ENCODE measurements at places on chromosomes 13 and 19.

DNA sequence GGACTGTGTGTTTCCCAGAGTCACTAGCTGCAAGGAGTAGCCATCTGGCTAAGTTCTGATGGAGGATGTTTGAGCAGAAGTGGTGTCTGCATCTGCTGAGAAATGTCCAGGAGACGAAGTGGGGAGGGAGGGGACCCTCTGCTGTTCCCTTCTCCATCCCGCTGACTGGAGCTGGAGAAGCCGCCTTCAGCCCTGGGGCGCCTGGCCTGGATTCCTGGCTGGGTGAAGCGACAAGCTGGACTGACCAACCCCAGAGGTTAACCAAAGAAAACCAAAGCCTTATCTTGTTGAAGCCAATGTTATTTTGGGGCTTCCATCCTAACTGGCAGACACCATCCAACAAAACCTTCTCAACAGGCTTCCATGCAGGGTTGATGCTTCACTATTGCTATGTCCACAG lies 67.6 kb downstream of the SLC7A1 start:
- DNase-seq = no peak

DNA sequence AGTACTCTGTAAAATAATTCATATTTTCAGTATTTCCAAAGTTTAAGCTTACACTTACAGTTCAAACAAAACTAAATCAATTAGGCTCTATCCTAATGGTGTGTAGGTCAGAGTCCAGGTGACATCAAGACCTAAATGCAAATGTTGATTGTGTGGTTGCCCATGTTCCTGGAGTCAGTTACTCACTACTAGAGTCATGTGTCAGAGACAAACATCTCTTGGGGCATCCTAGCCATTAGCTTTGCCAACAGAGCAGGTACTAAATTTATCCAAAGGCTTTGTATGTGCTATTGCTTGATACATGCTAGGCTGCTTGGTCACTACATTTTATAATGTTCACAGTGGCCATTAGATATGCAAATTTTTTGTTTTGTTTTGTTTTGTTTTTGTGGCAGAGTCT lies 11.7 kb downstream of the SPRY2 start:
- DNase-seq = no peak

DNA sequence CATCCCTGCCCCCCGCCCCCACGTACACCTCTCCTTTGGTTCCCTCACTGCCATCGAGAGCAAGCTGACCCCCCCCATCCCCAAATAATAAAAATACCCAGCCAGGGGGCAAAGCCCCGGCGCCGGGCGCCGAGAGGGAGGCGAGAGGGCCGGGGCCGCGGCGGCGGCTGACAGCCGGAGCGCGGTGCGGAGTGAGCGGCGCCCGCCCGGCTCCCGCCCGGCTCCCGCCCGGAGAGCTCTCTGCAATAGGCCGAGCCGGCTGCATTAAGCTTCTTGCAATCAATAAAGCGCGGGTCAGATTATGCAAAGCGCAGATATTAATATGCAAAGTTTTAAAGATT lies 40.9 kb downstream of the DEDD2 start:
- no peak for DNase-seq

DNA sequence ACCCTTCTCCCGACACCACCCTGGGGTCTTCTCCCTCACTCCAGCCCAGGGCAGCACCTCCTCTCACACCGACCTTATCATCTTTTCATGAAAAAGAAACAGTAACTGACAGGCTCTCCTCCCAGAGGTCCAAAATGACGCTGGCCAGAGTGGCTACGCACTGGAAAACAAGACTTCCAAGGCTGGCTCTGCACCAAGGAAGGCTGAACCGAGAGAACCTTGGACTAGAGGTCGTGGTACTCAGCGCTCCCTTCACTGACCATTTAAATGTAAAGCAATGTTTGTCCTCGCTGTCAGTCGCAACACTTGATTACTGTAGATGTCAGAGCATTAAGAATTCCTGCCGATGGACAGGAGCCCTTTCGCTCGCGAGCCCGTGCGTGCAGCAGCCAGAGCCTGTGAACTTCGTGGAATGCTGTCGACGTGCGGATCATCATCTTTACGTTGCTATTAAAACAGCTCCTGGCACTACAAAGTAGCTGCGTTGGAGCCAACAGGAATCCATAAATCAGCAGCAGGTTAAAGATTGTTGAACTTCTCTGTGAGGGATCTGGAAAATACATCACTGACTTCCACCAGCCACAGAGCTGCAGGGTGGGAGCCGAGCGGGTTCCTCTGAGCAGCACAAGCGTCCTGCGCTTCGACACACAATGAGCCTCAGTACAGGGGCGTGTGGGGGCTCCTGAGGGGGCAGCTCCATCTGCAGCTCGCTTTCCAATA lies 125.5 kb upstream of the MCF2L start:
- no peak for DNase-seq

- DNase-seq = no peak
Measured at GRCh38 chr13:30415430-30416030, 6.8 kb upstream of the UBE2L5 start.

- no peak for DNase-seq
Measured at GRCh38 chr19:39372047-39372802, 18.7 kb downstream of the PAF1 start.

DNA sequence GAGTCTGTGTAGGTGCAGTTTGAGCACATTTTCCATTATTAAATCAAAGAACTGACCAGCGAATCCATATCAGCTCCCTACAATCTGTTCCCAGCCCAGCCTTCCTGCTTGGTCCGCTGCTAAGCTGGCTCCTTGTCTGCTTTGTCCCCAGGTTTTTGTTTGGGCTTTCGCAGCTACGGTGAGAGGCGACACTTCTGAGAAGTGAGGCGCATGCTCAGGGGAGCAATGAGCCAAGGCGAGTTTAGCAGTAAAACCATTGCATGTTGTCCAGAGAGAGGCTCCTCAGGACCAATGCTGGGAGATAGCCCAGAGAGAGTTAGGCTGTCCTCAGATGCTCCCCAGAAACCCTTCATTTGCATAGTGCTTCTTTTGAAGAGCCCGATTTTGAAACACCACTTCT lies 162.0 kb downstream of the ITGBL1 start:
- no peak for DNase-seq

DNA sequence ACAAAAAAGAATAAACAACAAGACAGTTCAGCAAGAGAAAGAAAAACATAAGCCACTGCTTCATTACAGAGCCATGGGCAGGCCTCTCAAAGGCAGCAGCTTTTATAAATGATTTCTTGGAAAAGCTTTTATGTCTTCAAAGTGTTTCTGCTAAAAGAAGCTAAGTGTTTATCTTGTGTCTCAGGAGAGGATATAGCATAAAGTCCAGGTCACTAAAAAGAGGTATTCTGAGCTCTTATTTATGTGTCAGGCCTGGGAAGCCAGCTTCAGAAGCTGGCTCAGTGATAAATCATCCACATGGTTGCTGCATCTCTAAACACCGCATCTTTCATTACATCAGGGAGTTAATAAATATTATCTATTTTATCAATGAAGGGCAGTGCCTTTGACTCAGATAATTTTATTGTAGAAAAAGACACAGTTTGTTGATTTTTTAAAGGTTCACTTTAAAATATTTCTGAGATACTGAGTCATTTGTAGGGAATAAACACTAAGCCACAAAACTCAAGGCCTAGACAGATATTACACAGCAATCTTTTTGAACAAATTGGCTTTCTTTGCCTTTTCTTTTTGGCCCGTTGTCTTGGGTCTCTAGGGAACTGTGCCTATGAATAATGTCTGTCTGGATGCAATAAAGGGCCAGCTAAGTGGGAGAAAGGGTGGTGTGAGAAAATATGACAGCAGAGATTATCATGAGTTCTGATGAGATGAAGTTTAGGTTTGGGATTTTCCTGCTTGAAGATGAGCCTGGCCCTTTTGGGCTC lies 1086.6 kb downstream of the UQCRFS1 start:
- no peak for DNase-seq

- peak; percentile 52 for DNase-seq
Measured at GRCh38 chr13:112943309-112944125, 25.5 kb upstream of the MCF2L start.

GRCh38 chr19:23403581-23404324 lies 8.5 kb upstream of the ZNF91 start:
- DNase-seq = no peak

DNA sequence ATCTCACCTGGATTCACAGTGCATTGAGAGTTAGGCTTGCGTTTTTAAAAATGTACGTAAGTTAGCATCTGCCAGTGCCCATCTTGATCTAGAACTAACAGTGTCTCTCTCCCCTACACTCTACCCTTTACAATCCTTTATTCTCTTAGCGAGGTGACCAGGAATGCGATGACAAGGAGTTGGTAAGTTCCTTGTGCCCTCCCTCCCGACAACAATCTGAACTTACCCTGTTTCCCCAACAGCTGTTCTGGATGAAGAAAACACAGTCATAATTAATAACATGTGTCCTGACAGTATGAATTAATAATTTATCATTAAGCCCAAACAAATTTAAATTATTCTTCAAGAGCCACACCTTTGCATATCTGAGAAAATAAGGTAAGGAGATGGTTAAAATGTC lies 6.3 kb downstream of the TSHZ3 start:
- no peak for DNase-seq

GRCh38 chr19:28574212-28574611 lies 638.7 kb downstream of the UQCRFS1 start:
- no peak for DNase-seq

DNA sequence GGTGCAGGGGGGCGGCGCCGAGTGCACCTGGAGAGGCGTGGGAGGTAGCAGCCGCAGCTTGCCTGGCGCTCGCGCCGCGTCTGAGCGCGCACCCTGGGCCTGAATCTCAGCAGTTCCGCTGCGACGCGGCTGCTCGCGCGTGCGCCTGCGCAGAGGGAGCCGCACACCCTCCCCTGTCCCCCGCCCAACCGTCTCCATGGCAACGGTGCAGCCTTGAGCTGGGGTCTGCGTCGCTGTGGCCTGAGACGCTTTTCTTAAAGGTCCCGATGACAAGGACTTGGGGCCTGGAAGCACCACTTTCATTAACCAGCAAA lies at the start of gene PNMA8B:
Gene PNMA8B (minus strand): TSS at position 82 of the 314 bp plus-strand sequence. CDS start 402 bp downstream, outside the sequence.
- peak; percentile 70 for DNase-seq

DNA sequence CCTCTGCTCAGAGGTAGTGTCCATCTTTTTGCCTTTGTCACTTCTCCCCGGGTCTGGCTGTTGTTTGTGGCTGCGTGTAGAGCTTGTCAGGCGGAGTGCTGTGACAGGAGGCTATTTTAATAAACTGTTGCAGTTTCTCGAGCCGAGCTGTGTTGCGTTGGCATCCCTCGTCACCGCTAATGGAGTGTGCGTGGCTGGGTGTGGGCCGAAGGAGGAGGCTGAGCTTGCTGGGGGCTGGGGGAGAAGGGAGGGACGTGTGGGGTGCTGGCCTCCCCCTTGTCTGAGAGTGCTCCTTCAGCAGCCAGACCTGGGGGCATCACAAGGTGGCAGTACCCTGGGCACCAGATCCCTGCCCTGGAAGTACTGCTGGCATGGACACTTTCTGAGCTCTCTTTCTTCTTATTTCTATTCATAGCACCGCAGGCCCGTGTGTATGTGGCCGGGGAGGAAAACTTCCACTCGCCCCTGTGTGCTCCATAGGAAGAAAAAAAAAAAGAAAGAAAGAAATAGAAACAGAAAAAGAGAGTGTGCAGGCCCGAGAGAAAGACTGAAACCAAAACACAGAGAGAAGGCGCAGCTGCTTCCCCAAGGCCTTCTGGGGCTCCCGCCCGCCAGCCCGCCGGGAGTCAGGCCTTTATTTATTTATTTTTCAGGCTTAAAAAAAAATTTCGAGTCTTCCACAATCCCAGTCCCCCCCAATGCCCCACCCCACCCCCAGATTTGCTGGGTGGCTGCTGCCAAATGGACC lies 27.0 kb downstream of the NFIX start:
- no peak for DNase-seq

DNA sequence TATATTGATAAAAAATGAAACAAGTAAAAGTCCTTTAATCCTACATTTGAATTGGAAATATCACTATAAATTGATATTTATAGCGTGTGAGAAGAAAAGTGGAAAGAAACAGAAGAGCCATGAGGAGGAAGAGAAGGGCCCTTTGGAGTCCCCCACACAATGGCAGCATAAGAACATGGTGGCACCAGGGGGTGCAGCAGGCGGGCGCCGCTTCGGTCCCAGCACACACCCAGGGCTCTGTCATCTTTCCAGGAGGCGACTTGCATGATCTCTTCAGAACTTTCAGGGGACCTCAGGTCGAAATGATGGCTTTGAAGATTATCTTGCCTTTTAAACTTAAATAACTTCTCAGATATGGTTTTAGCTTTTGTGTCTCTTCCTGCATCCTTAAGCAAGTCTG lies 91.8 kb downstream of the TUBGCP3 start:
- DNase-seq = no peak

- DNase-seq = no peak
Measured at GRCh38 chr19:10838377-10838776, 2.4 kb upstream of the TMED1 start.

GRCh38 chr19:49682274-49682673 lies 5.2 kb downstream of the PRMT1 start:
- no peak for DNase-seq

DNA sequence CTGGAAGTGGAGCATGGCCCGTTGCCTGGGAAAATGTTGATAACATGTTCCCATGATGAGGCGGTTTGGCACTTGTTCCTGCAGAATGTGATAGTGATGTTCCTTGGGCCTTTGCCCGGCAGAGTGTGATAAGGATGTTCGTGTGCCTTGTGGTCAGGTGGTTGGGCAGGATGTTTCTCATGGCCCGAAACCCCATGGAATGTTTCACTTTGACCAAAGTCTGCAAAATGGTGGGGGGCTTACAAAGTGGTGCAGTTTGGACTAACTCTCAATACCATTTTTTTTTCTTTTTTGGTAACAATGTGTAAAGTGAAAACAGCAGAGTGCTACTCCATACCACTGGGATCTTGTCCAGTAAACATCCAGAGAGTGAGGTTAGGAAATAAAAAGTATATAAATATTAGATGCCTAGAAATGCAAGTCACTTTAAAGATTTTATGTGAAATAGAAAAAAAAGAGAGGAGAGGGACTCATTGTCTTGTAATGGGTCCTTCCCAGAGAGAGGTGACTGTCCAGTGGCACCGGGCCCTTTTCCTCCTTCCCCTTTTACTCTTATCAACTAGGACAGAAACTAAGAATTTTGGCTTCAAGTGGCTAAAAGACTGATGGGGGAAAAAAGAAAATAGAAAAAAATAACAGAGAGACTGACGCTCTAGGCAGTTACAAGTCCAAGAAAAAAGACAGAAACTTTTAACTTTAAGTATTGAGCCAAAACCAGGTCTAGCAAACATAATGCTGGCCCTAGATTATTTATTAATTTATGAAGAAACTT lies 5.7 kb downstream of the FPR3 start:
- no peak for DNase-seq

- no peak for DNase-seq
Measured at GRCh38 chr19:15320116-15320515, 12.2 kb downstream of the BRD4 start.

DNA sequence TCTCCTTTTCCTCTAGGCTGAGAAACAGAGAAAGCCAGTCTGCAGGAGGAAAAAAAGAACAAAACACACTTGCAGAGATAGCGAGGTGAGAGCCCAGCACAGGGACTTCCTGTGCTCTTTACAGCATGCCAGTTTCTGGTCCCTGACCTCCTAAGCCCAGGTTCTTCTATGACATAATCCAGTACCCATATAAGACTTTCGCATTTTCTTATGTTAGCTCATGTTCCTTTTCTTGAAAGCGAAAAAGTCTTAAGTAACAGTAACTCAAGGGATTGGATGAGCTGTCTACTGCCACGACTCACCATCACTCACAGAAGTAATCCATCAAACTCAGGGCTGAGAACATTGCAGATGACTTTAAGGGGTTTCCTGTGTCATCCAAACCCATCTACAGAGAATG lies 17.4 kb downstream of the CCDC70 start:
- DNase-seq = no peak

Measured in GM12891 (cell line).